NCI-H1417 treated with DMSO at 0.1 percent for 48 hours (cell line): ENCODE measurements at places on chromosomes 7 and 10.

GRCh38 chr10:78777466-78777865 is 291.3 kb upstream of the ZMIZ1 start:
- no peak for DNase-seq

DNA sequence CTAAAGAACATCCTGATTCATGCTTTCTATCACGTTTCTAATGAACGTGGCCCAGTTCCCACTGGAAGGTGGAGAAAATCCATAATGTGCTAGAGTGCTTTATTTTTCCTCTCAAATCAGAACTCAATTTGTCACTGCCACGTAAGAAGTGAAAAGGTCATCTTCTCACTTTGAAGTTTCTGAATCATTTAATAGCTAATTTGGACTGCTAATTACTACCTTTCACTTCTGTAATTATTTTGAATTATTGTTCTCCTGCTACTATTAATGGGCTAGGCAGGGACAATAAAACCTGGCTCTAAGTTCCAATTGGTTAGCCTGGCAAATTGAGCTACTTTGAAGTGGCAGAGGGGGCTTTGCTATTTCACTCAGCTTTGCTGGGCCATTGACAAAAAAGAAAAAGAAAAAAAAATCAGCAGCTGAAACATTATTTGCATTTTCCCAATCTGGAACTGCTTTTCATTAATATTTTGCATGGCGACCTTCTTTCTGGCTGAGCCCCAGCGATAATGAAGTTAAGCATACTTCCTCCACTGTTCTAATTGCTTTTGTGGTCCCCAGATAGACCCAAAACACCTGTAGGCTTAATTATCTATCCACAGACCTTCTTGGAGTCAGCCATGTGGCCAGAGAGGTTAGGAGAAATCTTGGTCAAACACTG is 264.2 kb downstream of the SEC23IP start:
- peak; percentile 48 for DNase-seq

DNA sequence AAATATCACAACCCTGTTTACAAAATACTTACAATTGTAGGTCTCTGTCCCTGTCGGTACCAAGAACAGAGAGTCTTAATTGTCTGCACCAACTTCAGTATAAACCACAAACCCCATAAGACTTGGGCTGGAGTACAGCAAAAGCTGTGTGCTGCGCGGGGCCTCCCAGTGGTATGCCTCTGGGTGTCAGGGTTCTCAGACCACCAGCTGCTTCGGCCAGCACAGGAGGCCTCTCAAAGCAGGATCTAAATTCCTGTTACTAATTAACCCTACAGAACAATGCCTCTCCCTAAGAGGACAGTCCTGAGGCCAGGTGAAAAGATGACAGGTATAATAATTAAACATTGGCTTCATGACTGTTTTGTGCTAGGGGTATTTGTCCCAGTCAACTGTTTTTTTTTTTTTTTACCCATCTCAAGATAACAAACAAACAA is 957 bp upstream of the SVIL start:
- no peak for DNase-seq

DNA sequence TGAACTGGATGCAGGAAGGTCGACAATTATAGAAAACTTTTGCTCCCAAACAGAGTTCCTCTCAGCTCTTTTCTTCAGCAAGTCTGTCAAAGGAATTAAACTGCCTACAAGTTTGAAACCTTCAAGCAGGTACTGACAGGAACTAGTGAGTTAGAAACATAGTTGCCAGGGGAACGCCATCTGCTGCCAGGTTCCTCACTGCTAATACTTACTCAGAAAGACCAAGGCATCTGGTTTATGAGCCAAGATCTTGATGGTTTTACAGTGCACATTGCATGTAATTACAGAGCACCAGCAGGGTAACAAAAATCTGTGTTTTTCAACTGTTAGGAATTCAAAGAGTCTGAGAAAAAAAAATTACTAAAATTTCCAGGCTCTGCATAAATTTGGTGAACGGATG is 300.0 kb upstream of the NRG3 start:
- no peak for DNase-seq
